ENCODE measurements at places on chromosomes 1 and 21.
A peak's percentile ranks its signal among the peaks of the same experiment; 100 is the strongest.

- DNase-seq = no peak
These were observed 1.7 kb upstream of the TFF3 start for GRCh38 chr21:42316891-42317290.

- DNase-seq = peak; percentile 55
These were observed 30.4 kb downstream of the ATP2B4 start for GRCh38 chr1:203656796-203657747.

DNA sequence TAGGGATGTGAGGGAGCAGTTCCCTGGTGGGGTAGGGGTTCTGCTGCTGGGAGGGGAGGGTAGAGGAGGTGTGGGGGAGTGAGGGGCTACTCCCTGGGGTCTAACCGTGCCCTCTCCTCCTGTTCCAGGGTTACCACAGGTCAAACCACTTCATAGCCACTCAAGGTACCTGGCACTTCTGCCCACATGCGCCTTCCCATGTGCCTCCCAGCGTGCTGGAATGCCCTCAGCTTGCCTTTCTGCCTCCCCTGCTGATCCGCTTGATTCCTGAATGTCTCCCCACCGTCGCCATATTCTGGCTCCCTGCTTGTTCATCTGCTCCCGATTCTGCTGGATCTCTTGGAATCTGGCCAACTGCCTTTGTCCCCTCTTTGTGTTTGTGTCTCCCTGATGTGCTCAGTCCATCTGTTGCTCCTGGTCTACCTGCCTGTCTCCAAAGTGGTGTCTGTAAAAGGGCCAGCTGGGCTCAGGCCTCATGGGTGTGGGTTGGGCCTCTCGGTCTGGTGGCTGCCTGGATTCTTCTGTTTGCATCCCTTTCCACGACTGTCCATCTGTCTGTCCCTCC lies 74.4 kb downstream of the PTPRU start:
- DNase-seq = no peak

DNA sequence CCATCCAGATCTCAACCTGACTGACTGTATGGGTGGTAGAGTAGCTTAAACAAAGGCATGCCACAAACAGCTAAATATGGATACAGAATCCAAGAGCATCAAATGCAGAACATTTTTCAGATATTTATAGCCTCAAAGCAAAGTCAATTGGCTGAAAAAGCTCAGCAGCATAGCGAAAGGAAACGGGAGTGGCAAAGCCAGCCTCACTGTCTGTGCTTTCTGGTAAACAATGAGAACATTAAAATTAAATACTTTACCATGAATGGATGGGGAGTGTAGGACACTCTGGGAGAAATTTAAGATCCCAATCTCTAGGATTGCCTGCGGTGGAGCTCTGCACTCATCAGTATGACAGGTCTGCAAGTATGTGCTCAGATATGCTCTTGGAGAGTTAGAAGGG lies 4.4 kb downstream of the RASAL2 start:
- DNase-seq = no peak

DNA sequence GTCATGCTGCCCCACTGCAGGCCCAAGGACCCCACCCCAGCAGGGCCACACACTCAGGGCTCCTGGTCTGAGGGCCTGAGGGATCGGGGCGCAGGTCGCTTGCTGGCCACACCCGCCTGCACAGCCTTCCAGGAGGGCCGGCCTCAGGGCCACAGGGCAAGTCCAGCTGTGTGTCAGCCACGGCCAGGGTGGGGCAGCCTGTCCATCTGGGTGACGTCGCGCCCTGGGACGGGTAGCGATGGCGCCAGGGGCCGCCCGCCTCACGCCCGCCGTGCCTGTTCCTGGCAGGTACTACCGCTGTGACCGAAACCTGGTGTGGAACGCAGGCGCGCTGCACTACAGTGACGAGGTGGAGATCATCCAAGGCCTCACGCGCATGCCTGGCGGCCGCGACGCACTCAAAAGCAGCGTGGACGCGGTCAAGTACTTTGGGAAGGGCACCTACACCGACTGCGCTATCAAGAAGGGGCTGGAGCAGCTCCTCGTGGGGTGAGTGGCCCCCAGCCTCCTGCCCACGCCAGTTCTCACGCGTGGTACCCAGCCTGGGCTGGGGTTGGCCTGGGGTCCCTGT lies 2.5 kb downstream of the COL6A1 start:
- DNase-seq = no peak

DNA sequence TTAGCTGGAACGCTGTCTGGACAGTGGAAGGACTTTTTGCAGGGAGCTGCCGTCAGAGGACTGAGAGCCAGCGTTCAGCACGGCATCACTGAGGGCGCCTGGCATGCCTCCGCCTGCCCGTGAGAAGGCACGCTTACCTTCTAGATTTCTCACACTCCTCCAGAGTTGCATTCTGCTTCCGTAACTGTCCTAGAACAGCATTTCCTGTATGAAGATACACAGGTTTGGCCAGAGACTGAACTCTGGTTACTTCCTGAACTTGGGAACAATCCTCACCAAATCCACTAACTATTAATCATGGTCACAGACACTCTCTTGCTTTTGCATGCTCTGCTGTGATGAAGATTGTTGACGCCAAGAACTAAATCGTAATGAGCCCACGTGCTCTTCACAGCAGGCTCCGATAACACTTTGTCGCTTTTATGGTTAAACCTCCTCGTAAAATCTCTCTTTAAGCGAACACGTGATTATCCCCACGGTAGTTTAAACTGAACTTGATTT lies 93.5 kb downstream of the KIF26B start:
- DNase-seq = no peak

Data from inflammatory macrophage treated with lipopolysaccharide for 4 hours (primary cell).